ENCODE measurements at places on chromosomes 3 and 15.

- DNase-seq, result no peak
Observed at GRCh38 chr3:57151021-57151449, 14.1 kb downstream of the IL17RD start.

DNA sequence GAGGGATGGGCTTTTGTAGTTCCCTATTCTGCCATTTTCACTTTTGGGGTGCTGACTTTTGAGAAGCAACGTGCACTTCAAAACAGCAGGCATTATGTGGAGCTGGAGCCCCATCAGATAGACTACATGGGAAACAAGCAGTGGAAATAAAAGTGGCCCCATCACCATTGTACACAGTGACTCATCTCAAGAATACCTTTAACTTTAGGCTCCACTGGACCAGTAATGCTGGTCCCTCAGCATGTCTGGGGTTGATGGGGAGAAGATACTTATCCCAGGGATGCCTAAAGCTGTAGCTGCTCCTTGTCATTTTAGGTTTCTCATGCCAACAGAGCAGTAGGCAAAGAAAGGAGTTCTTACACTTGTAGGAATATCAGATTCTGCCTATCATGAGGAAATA is 45.0 kb downstream of the LSM3 start:
- no peak for DNase-seq

GRCh38 chr3:140546649-140547048 is 131.2 kb upstream of the TRIM42 start:
- no peak for DNase-seq

DNA sequence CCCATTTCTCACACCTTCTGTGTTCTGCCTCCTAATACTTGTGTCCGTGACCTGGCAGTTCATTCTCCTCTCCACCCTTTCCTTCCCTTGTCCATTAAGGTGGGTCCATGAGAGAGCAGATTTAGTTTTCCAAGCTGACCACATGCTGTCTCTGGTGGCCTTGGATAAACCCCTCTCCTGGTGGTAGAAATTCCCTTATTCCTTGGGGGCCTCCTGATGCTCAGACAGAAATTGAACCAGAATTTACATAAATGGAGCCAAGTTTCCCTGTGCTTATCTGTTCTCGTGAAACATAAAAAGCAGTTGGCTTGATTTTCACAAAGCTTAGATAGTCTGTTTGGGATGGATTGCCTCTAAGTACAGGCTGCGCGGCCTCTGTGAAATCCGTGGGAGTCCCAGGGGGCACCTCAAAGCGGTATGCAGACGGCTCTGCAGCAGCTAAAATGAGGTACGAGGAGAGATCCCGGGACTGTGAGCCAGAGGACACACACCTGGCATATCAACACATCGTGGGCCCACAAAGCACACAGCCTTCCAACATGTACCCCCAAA is 101.0 kb upstream of the NMNAT3 start:
- DNase-seq, result no peak

DNA sequence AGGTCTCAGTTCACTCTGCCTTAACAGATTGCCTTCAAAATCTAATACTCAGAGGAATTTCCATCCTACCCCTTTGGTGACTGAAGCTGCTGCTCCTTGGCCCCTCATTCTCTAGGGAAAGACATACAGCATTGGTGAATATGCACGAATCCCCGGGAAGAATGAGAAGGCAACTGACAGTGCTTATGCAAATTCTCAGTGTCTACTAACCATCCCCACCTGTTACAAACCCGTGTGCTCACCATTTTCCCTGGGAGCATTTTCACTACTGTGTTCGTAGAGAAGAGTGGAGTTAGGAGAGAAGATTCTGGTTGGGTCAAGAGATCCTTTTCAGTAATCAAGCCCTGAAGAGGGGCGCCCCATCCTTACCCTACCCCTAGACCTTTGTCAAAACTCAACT is 37.7 kb downstream of the SYNM start:
- no peak for DNase-seq

DNA sequence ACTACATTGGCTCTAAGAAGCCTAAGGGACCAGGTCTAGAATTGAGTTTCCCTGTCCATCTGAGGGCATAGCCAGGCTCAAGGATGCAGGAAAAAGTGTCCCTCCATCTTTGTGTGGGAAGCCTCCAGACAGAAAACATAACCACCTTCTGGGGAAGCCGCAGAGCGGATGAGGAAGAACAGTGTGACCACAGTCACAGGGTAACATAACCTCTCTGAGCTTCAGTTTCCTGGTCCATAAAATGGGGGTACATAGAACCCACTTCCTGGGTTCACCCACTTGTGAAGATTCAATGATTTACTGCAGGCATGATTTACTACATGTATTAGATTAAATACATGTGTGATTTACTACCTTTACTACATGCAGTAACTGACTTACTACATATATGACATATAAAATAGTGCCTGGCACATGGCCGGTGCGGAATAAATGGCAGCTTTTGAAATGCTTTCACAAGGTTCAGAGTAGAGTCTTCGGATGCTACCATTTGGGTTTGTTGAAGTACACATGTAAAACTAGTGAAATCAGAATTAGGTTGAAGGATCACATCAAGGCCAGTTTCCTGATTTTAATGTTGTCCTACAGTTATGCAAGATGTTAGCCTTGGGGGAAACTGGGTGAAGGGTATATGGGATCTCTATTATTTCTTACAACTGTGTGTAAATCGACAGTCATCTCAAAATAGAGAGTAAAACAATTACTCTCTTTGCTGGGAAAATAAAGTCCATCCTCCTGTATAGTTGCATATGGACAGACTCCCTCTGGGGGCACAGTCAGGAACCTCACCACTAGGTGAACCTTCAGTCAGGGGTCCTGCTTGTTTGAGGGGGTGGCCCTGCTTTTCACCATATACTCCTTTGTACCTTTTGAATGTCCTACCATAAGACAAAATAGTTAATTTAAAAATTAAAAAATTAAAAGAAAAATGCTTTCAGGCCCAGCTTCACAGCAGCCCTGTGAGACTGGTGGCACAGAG is 86.0 kb downstream of the SEMA5B start:
- DNase-seq, result no peak

DNA sequence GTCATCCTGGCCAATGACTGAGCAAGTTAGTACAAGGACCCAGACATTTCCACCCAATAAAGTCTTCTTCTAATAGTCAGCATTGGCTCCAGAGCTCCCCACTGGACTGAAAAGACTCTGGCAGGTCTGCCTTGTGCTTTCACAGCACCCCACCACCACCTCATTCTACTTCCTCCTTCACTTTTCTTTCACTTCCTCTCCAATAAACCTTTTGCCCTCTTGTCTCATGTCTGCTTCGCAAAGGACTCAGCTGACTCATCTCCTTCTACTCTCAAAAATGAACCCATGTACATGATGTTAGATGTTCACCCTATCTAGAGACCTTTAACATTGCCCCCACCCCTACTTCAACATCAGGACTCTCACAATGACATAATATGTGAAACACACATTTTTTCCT is 181.0 kb upstream of the PPP2R3A start:
- DNase-seq, result no peak

GRCh38 chr3:66402596-66403290 is 98.1 kb downstream of the LRIG1 start:
- DNase-seq, result peak; percentile 41

- DNase-seq, result no peak
Observed at GRCh38 chr3:46912986-46913385, 35.5 kb downstream of the PTH1R start.

DNA sequence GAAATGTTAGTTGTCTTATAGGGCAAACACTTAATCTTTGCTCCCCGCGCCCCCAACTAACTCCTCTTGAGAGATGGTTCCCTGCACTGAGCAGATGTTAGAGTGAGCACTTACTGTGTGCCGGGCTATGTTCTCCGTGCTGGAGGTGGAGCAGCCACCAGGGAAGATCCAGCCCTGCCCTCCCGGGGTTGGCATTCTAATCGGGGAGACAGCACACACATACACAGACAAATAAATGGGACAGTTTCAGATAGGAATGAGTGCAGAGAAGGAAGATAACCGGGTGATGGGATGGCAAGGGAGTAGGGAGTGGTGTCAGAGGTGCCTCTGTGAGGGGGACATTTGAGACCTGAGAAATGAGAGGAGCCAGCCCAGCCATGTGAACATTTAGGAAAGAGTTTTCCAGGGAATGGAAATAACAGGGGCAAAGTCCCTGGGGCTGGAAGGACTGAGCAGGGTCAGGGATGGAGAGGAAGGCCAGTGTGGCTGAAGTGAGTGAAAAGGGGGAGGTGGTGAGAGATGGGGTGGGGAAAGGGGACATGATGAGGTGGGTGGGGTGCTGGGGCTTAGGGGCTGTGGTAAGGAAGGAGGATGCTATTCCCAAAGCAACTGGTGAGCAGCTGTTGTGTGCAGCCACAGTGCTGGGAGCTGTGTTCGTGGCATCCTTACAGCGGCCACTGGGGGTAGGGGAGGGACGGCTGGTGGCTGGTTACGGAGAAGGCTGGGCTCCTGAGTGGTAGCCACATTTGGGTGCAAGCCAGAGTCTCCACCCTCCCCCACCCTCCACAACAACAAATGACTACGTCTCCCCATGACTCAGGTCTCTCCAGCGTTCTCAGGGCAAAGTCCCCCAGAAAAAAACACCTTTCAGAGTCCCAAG is 15.4 kb upstream of the FGD5 start:
- no peak for DNase-seq

GRCh38 chr3:122508135-122508914 is 6.4 kb downstream of the KPNA1 start:
- no peak for DNase-seq
